NB4 (cell line): ENCODE measurements at places on chromosomes 7 and 10.

DNA sequence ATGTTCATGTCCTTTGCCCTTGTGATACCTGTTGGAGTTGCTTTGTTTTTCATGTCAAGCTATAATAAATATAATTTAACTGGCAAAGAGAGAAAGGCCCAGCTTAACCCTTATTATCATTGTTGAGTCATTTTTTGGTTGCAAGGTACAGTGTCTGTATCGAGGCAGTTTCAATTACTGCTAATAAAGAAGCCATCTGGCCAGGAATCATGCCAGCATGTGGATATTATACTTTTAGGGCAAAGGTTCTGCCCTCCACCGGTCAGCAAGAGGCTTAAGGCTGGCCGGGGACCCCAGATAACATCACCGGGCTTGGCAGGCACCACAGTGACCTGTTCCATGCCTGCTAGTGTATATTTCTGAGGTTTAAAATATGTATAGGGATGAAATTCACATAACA, 9.0 kb upstream of the CYP3A4 start:
- no peak for DNase-seq

- DNase-seq, result no peak
These were observed 56.5 kb downstream of the ZNF777 start for GRCh38 chr7:149404396-149404795.

DNA sequence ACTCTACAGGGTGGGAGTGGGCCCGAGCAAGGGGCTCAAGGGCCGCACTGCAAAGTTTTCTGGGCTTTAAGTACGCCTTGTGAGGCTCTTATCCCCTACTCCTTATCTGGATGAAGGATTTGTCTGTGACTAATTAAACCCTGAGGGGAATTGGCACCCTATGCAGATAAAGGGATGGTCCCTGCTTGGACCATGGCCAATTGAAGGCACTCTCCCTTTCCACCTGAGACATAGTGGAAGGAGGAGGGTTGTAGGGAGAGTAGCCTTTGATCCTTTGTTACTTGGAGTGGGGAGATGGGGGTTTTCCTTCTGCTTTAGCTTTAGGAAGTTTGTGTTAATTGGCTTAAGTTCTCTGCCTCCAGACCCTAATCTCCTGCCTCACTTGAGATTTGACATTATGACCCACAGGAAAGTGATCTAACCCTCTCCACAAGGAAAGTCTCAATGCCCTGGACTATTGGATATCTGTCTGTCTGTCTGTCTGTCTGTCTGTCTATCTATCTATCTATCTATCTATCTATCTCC, 1158.8 kb upstream of the SORCS1 start:
- no peak for DNase-seq

DNA sequence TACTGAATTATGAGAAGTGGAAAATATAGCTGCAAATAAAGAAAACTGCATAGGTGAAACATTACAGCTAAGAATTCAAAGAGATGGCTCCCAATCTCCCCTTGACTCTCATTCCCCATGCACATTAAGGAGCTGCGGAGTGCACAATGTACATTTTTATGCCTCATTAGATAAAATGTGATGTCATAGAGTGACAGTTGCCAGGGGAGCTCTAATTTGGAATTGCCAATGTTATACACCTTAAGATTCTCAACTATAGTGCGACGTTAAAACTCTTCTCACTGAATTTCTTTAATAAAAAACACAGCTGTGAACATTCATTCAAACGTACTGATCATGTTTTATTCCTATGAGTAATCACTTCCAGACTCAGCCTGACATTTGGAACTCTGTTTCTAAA, 386.9 kb upstream of the CELF2 start:
- DNase-seq, result no peak

GRCh38 chr7:139351027-139351426, 8.7 kb upstream of the LUC7L2 start:
- DNase-seq, result no peak

GRCh38 chr7:80781146-80781545, 137.7 kb downstream of the SEMA3C start:
- DNase-seq, result no peak

- peak; percentile 9 for DNase-seq
These were observed 44.6 kb upstream of the ANAPC16 start for GRCh38 chr10:72171175-72171630.

- DNase-seq, result no peak
These were observed 2.4 kb downstream of the ZMYND11 start for GRCh38 chr10:137606-138005.

GRCh38 chr10:21368022-21368582, 157.4 kb downstream of the SKIDA1 start:
- peak; percentile 33 for DNase-seq

DNA sequence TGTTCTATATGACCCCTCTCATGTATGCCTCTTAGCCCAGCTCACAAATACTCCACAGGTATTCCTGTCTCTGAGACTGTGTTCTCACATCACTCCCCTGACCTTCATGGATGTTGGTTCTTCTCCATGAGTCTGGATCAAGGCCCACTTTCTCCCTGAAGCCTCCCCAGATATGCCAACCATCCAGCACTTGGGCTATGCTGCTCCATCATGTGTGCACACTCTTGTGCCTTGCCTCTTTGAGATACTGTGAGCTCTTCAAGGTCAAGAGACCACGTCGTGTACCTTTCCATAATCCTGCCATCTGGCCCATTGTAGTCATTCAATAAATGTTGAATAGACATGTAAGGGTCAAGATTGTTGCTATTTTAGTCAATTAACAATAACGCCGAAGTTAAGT, 30.1 kb upstream of the TM9SF3 start:
- no peak for DNase-seq

DNA sequence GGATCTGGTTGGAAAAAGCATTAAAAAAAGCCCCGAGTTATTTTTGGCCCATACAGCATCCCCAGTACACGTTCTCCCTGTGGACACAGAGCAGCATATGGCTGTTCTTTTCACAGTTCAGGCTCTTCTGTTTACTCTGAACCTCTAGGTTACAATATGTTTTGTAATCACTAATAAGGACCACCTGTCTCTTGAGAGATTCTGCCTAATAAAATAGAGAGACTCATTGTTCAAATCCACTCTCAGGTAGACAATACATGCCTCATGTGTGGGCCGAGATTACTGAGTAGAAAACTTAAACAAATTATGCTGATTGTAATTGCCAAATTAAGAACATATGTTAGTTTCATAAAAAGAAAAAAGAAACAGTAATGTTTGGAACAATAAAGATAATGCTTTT, 647.7 kb downstream of the GRM8 start:
- DNase-seq, result no peak

- DNase-seq, result no peak
These were observed 51.3 kb downstream of the AOC1 start for GRCh38 chr7:150903606-150904005.

- no peak for DNase-seq
These were observed 150.9 kb upstream of the KLF6 start for GRCh38 chr10:3935933-3936359.

GRCh38 chr7:67625257-67625737, 628.7 kb downstream of the TYW1 start:
- DNase-seq, result peak; percentile 75

DNA sequence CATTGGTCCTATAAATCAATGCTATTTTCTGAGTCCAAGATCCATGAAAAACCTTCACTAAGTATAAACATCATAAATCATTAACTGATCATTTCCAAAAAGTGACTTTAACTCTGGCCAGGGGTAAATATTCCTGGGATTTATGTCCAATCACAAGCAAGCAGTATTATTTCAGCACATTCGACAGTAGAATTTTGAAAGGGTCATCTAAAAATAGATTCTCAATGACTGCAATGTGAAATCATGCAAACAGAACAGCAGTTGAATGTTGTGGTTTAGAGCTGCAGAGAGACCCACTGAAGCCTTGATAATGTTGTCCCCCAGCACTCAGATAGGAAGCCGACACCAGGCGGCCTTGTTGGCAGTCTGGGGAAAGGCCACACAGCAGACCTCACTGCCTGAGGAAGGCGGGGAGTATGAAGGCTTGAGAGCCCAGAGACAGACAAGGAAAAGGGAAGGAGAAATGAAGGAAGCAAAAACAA, 38.1 kb downstream of the FAM107B start:
- DNase-seq, result peak; percentile 37

- DNase-seq, result no peak
These were observed 118.0 kb downstream of the PRKAG2 start for GRCh38 chr7:151758622-151759540.

GRCh38 chr7:20354610-20355528, 24.2 kb downstream of the ITGB8 start:
- DNase-seq, result no peak

- peak; percentile 82 for DNase-seq
These were observed 286.9 kb downstream of the KCNMA1 start for GRCh38 chr10:77350711-77351119.

GRCh38 chr7:28272461-28272877, 91.9 kb upstream of the JAZF1 start:
- peak; percentile 82 for DNase-seq

- no peak for DNase-seq
These were observed 49.1 kb downstream of the SHH start for GRCh38 chr7:155763122-155763521.

- no peak for DNase-seq
These were observed 390.2 kb upstream of the COBL start for GRCh38 chr7:51706851-51707250.

- DNase-seq, result no peak
These were observed 38.2 kb downstream of the SLC29A4 start for GRCh38 chr7:5320802-5321396.

DNA sequence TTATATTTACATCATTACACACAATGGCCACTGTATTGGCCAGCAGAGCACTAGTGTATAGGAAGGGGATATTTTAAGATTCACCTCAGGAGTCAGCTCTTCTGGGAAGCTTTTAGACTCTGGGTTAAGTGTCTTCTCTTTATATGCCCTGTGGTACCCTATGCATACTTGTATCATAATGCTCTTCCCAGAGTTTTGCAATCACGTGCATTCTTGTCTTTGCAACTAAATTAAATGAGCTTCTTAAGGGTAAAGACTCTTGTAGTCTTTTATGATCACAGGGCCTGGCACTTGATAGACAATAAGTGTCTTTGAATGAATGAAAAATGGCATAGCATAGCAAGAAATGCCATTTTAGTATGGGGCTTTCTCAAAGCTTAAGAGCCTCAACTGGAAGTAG, 35.4 kb upstream of the ARMS2 start:
- no peak for DNase-seq

DNA sequence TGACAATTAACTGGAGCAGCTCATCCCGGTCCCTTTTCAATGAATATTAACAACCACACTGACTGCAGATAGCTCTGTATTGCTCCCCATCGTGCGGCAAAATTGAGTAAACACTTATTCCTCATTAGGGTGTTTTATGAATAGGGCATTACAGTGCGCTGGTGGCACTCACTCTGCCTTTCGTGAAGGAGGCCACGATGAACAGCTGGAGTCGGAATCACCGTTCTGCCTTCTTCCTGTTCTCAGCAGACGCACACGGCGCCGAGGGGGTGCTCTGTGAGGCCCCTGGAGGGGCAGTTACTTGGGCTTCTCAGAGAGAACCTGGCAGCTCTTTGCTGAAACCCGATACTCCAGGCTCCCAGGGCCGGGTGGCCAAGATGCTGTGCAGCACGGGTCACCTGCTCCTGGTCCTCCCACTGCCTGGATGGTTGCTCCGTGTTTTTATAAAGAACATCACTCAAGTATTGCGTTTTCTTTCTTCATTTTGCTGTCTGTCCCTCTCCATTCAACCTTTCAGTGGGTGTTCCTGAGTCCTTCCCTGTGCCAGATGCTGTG, 241.9 kb downstream of the GLRX3 start:
- DNase-seq, result no peak

DNA sequence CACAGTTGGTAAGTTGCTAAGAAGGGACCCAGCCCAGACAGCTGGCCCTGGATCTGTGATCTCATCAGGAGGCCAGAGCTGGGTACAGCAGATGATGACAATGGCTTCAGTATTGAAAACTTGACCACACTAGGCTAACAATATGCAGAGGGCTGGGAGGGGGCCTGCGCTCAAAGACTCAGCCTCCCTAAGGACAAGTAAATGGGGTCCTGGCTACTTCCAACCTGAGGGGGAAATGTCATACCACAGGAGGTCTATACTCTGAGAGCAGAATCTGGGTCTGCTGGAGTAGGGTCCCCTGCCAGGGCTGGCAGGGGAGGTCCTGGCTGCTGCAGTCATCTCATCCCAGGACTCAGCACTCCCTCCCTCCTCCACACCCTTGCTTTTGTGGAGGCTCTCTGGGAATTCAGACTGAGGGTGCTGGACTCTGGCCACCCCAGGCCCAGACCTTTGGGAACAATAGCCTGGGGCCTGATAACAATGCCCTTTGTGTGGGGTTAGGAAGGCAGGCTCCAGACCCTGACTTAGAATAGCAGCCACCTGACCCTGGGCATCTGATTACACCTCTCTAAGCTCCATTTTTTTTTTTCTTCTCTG, 1.4 kb downstream of the FXYD4 start:
- no peak for DNase-seq

DNA sequence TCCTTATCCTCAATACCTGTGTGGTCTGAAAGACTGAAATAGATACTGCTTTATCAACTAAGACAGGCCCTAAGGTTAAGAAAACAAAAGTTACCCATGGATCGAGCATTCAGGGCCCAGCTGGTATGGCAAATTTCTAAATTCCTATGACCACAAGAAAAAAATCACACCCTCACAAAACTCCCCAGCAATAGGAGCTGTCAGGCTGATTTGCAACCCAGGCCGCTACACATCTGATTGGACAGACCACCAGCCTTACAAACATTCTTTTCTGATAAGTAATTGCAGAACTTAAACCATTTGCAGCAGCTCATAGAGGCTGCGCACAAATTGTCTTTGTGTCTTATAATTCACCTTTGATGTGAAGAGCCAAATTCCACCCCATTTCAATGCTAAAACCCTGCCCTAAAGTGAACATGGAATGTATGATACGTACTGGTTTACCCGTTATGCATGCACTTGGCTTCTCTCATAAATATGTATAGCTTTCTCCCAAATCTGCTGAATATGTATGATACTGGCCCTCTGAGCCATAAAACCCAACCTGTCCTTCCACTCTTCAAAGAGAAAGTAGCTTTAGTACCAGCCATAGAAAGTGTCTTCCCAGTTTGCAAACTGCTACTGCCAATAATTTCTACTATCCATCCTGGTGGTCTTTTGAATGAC, 842.5 kb downstream of the GRID1 start:
- DNase-seq, result no peak

DNA sequence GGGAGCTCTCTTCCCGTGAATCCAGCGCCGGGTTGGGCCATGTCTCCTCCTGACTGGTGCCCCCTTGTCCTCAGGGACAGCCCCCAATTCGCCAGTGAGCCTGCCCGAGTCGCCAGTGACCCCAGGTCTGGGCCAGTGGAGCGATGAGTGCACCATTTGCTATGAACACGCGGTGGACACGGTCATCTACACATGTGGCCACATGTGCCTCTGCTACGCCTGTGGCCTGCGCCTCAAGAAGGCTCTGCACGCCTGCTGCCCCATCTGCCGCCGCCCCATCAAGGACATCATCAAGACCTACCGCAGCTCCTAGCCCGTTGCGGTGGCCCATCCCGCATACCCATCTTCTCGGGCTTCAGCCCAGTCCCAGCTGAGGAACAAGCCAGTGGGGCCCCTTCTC, 96.6 kb downstream of the NEURL1 start:
- DNase-seq, result no peak

GRCh38 chr10:84608126-84608525, 279.7 kb downstream of the CCSER2 start:
- no peak for DNase-seq
